Activated naive CD4-positive, alpha-beta T cell treated with anti-CD3 and anti-CD28 coated beads, Interleukin-2, amount 50 U/mL, for 72 hours (primary cell): ENCODE measurements at places on chromosomes 13 and 19. TPM values are rescaled to one million over a fixed set of nuclear protein-coding genes. Genes with fewer than 3 reads are reported as not detected.

GRCh38 chr19:33681081-33681680 is 59.4 kb downstream of the CHST8 start:
- no peak for DNase-seq

GRCh38 chr19:1859331-1859781 is 4.0 kb downstream of the KLF16 start:
- DNase-seq = no peak

GRCh38 chr19:35087393-35087792 is 28.2 kb upstream of the FXYD3 start:
- DNase-seq = no peak

GRCh38 chr19:18049385-18049784 is 37.3 kb downstream of the IL12RB1 start:
- no peak for DNase-seq

DNA sequence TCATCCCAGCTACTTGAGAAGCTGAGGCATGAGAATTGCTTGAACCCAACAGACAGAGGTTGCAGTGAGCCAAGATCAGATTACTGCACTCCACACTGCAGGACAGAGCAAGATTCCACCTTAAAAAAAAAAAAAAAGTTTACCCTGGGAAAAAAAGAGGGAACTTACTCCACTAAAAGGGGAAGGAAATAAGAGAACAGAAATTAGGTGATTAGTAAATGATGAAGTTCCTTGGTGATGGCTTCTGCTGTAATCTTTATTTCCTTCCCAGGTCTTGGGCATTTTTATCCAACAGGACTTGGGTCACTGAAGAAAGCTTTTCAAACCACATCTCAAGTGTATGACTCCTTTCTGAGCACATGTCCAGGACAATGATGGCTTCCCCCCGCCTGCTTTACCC is 9.3 kb downstream of the ZNF780A start:
- DNase-seq = no peak

DNA sequence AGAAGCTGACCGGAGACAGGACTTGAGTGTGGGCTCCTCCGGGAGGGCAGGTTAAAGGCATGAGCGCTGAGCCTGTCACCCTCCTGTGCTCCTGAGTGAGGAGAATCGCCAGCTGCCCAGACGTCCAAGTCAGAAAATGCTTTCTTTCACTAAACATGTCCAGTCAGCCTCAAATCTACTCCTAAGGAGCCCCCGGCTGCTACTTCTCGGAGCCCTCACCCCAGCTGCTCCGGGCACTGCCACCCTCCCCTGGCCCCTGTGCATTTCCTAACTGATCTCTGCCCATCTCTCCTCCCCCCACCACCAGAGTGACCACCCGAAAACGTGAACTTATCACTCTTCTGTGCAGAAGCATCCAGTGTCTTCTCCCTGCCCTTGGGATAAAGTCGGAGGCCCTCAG is 277.5 kb upstream of the SOX1 start:
- no peak for DNase-seq

GRCh38 chr19:336067-336614 is 8.5 kb downstream of the MIER2 start:
- peak; percentile 39 for DNase-seq

The KLK15 gene
- not detected for total RNA-seq

The PSG1 gene
- 0.45 TPM for total RNA-seq

DNA sequence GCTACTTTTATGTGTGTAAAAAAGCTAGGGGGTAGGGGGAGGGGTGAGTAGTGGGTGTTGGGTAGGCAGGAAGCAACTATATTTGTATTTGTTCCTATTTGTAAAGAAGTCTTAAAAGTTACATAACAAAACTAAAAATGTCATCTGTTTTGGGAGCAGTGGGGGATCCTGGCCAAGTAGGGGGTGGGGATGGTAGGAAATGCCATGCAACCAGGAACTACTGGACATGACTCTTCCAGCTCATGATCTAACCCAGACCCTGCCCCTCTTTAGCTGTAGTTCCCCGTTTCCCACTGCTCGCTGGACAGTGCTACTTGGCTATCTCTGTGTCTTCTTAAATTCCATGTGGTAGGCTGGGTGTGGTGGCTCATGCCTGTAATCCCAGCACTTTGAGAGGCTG is 3.2 kb downstream of the GTF3A start:
- no peak for DNase-seq

DNA sequence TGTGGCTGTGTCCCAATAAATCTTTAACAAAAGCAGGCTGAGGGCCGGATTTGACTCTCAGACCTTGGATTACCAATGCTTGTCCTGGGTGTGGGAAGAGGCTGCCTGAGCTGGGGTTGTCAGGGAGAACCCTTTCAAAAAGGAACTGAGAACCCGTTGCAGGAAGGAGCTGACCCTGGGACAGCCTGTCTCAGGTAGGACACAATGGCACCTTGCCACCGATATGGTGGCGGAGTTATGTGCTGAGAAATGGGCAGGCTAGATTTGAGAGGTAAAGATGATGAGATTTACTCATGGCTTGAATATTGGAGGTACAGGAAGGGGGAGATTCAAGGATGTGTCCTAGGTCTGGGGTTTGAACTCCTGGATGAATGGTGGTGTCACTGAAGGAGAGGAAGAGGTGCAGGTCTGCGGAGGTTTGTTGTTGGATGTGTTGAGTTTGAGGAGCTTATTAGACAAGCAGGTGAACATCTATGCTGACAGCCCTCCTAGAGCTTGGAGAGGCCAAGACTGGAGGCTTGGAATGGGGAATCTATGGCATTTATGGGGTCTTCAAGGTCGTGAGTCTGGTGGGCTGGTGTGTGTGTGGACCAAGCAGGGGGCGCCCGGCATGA is 7.2 kb downstream of the PLEKHF1 start:
- DNase-seq = no peak

GRCh38 chr19:6198896-6199239 is 63.4 kb downstream of the ACSBG2 start:
- DNase-seq = no peak

The CACNG6 gene
- total RNA-seq = not detected

DNA sequence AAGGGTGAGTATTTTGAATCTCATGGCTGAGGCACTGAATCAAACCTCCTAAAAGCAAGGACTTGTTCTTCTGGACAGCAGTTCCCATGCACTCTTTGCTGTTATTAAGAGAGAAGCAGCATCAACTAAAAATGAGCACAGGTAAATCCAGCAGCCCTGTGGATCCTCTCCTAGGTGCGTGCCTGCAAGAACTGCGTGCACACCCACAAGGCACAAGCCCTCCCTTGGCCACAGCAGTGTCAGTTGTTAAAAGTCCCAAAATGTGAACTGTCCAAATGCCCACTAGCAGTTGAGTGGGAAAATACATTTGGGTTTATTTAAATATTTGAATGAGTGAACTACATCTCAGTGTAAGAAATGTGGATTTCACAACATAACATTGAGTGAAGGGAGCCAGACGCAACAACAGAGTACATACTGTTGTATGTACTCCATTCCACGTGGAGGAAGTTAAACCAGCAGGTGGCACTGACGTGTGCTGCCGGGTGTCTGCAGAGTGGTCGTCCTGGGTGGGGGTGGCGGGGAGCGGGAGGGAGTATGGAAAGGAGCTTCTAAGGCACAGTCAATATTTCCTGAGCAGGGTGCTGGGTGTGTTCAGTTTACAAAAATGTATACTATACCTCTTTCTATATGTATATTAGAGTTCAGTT is 266.4 kb downstream of the NALCN start:
- no peak for DNase-seq

The GPR12 gene
- not detected for total RNA-seq

DNA sequence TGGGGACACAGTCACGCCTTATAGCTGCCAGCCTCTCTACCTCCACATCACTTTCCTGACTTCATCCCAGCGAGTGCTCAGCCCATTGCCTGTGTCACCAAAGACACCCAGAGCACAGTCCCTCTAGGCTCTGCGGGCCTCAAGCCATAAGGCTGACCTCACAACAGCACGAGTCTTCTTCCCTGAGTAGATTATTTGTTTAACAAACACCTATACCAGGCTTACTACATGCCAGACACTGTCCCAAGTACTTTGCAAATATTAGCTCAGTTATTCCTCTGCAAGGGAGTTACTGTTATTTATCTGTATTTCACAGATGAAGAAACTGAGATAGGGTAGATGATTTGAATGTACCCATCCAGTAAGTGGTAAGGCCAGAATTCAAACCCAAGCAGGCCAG is 504.3 kb downstream of the COG6 start:
- no peak for DNase-seq

The TBXA2R gene
- total RNA-seq = 1.8 TPM

GRCh38 chr13:37488726-37489125 is 109.8 kb downstream of the POSTN start:
- DNase-seq = no peak

GRCh38 chr13:59766236-59766635 is 397.5 kb downstream of the DIAPH3 start:
- no peak for DNase-seq

DNA sequence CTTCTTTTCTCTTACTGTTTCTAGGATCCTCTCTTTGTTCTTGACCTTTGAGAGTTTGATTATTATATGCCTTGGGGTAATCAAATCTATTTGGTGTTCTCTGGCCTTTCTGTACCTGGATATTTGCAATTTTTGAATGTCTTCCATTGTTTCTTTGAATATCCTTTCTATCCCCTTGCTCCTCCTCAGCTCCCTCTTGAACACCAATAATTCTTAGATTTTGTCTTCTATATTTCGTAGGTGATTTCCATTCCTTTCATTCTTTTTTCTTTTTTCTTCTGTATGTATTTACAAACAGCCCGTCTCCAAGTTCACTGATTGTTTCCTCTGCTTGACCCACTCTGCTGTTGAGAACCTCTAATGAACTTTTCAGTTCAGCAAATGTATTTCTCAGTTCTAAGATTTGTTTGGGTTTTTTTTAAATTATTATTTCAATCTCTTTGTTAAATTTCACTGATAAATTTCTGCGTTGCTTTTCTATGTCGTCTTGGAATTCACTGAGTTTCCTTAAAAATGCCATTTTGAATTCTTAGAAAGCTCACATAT is 2.7 kb upstream of the CALM3 start:
- no peak for DNase-seq

- DNase-seq = no peak
Measured at GRCh38 chr13:112719556-112719955, 29.7 kb downstream of the ATP11A start.

DNA sequence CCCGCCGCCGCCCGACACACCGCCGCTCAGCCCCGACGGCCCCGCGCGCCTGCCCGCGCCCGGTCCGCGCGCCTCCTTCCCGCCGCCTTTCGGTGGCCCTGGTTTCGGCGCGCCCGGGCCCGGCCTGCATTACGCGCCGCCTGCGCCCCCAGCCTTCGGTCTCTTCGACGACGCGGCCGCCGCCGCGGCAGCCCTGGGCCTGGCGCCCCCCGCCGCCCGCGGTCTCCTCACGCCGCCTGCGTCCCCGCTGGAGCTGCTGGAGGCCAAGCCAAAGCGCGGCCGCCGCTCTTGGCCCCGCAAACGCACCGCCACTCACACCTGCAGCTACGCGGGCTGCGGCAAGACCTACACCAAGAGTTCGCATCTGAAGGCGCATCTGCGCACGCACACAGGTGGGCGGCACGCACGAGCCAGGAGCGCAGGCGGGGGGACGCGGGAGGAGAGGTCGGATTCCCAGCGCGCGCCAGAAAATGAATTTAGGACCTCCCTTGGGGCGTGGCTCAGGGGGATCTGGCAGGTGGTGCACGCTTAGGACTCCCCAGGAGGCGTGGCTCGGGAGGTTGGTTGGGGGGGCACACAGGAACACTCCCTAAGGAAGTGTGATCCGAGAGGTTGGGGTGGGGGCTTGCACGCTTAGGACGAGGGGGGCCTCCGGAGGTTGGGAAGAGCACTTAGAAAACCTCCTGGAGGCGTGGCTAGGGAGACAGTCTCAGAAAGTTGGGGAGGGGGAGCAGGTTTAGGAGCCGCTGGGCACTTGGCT is 1.2 kb downstream of the KLF2 start:
- no peak for DNase-seq

The ADM5 gene
- total RNA-seq = 5.6 TPM

DNA sequence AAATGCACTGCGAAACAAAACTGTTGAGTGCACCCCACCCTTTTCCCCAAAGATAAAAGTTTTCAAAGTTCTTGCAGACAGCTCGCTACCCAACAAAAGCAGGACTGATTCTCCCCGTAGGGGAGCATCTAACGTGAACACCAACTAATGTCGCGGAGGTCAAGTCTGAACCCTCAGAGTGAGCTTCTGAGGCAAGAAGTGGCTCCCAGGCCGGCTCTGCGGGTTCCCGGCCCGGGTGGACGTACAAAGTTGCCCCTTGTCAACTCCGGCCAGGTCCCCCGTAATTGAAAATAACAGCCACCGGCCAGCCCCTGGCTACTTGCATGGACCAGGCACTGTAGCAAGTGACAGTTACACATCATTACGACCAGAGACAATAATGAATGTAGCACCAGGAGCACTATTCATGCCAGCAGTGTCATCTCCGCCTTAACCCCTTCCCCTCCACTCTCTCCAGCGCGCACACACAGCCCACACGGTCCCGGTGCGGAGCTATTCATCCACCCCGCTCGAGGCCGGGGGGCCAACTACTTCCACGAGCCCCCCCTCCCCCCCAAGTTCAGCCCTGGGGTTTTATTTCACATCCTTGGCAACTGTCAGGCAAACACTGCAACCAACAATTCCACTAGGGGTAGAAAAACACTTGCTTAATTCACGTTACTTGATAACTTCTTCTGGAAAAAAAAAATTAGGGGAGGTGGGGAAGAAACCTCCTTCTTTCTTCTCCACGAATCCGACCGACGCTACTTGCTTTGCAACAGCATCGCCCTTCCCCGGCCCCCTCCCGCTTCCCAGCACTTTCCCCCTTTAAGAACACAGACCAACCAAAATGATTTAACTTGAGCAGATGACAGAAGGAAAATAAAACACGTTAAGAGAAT is 1.2 kb downstream of the KLF12 start:
- DNase-seq = peak; percentile 59

DNA sequence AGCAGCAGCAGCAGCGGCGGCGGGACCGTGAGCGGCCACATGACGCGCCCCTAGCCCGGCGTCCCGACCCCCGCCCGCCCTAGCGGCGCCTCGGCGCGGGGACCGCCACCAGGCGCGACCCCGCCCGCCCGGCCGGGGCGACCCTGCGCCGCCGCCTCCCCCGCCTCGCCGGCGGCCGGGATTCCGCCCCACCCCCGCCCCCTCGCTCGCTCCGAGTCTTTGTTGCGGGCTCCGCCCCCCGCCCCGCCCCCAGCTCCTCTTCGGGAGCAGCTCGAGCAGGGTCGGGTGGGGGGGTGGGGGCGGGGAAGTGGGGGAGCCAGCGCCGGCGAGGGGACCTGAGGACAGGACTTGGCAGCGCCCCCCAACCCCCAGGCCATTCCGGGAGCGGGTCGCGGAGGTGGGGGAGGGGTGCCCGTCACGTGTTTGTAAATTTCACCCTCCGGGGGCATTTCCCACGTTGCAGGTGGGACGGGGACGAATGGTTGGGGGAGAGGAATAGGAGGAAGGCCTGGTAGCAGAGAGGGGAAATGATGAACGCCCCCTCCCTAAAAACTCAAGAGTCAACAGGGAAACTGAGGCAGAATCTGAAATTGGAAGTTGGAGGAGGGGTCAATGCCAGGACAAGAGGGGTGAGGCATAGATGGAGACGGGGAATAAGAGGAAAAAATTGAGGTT is at the start of gene OLFM2:
Gene OLFM2 (minus strand): TSS at position 190 of the 675 bp plus-strand sequence. CDS start 149 bp downstream, at position 41.
- no peak for DNase-seq

- peak; percentile 92 for DNase-seq
Measured at GRCh38 chr19:48835734-48836088, 580 bp downstream of the HSD17B14 start.

The CRX gene
- not detected for total RNA-seq

The KIR2DL3 gene
- total RNA-seq = 0.27 TPM

GRCh38 chr19:46299004-46299509 is 2.2 kb downstream of the HIF3A start:
- DNase-seq = no peak

The TPTE2 gene
- not detected for total RNA-seq

- DNase-seq = no peak
Measured at GRCh38 chr19:6270076-6270745, 9.6 kb downstream of the MLLT1 start.
